ENCODE measurements at places on chromosomes 13 and 19.

- DNase-seq, result no peak
These were observed 11.1 kb downstream of the ZSCAN1 start for GRCh38 chr19:58044886-58045285.

DNA sequence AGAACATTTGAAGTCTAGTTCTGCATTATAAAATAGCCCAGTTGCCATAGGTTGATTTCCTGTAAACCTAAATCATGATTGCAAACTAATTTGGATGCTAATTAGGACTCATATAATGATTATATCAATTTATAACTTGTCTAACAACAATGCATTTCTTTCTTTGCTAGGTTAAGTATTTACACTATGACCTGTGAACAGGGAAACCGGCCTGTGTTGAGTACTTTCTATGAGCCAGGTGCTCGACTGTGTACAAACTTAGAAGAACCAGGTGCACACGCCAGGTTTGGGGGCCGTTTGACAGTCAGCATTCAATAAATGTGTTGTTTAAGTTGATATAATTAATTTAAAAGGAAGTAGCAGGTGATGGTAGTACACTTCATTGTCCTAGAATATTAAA is 203.1 kb downstream of the TM9SF2 start:
- DNase-seq, result peak; percentile 62

DNA sequence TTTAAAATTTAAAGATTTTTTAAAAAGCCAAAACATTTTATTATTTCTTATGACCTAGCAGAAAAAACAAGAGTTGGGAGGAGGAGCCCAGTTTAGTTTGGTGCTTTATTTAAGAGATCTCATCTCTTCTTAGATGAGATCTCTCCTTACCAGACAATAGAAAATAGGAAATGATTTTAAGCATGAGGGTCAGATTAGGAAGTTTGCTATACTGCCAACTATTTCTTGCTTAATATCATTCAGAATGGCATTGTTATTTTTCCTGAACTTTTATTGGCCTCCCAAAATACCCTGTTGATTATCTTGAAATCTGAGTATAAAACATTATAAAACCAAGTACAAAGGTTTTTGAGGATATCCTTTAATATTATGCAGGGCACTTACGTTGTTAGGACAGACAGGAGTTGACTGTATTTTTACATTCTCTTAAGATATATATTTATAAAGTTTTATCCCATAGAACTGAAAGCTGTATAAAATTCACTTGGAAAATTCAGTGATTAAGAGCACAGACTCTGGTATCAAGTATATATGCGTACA is 56.1 kb downstream of the DNAJC15 start:
- DNase-seq, result no peak

DNA sequence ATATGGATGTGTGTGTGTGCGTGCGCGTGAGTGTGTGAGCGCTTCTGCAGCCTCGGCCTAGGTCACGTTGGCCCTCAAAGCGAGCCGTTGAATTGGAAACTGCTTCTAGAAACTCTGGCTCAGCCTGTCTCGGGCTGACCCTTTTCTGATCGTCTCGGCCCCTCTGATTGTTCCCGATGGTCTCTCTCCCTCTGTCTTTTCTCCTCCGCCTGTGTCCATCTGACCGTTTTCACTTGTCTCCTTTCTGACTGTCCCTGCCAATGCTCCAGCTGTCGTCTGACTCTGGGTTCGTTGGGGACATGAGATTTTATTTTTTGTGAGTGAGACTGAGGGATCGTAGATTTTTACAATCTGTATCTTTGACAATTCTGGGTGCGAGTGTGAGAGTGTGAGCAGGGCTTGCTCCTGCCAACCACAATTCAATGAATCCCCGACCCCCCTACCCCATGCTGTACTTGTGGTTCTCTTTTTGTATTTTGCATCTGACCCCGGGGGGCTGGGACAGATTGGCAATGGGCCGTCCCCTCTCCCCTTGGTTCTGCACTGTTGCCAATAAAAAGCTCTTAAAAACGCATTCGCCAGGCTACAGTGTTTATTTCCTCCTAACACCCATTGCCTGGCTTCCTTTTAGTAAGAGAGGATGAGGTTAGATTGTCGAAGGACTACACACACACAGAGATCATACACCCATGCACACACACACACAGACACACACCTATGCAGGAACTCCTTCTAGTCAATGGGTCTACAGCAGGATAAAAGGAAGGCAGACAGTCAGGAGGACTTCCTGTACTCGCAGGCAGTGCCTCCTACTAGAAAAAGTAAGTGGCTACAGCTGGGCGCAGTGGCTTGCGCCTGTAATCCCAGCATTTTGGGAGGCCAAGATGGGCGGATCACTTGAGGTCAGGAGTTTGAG is 7.1 kb downstream of the FOSB start:
- peak; percentile 22 for DNase-seq

- peak; percentile 68 for DNase-seq
These were observed at the start of gene TRPC4 for GRCh38 chr13:37869756-37870488. TSS of gene TRPC4 (minus strand) at chr13:37869772. CDS start at chr13:37783333, 86,439 bp downstream.

DNA sequence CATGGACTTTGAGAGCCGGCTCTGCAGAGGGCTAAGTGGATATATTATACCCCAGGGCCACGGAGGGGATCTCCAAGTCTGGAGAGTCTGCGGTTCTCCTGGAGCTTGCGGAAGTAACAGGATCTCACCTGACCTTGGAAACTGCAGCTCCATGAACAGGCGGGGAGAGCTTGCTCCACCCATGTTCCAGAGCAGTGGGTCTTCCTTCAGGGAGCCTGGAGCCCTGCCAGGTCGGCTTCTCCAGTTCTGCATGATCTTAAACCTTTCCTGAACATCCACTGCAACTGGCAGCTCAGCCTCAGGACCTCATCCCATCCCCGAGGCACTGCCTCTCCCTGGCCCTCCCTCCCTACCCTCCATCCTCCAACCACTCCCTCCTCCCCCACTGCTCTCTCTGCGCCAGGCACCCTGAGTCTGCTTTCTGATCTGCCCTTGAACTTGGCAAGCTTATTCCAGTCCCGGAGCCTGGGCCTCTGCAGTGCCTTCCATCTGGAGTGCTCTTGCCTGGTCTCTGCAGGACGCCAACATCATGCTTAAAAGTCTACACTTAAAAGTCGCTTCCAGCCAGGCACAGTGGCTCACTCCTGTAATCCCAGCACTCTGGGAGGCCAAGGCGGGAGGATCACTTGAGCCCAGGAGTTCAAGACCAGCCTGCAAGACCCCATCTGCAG is 13.2 kb downstream of the ATCAY start:
- no peak for DNase-seq
